ENCODE measurements at places on chromosomes 6 and 20.

DNA sequence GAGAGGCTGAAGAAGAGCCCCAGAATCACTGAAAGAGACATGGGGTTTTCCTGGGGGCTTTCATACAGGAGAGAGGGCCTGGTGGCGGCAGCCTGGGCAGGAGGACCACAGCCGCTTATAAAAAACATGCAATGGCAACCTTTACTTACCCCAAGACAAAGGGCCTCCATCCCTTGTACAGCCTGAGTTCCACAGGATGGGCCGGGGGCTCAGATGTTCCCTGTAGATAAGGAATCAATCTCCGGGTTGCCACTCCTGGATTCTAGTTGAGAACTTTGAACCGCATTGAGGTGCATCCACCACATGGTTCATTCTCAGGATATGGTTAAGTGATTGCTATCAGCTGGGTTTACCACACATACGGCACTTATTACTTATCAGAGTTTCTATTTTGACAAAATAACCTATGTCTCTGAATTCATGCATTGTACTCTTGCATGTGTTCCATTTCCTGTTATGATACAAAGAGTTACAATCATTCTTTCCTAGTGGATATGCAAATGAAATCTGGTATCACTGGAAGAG is 677.6 kb downstream of the KIF16B start:
- DNase-seq, result no peak

GRCh38 chr6:80333342-80333741 is 226.9 kb downstream of the BCKDHB start:
- DNase-seq, result no peak

GRCh38 chr6:107611094-107611810 is 121.3 kb downstream of the SOBP start:
- no peak for DNase-seq

DNA sequence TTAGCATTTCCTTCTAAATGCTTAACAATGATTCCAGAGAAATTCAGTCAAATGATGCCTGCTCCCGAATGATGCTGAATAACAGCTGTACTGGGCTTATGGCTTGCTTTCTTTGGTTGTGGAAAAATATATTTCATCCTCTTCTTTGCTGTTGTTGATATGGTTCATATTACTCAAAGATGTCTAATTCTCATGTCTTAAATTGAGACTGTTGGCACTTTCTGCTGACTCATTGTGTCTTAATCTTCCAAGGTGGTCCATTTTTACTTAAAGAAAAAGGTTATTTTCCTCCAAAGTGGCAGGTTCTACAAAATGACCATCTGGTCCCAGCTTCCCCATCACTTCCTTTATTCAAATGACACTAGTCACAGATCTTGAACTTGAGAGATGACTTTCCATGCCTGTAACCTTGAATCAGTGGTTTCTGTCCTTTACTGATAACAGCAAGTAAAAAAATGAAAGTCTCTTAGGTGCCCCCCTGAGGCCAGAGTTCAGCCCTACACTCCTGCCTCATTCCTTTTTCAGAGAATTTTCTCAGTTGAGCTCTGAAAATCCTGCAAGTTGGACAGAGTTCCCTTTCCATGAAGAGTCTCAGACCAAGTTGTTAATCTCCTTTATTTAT is 6.9 kb downstream of the SNAP25 start:
- no peak for DNase-seq

DNA sequence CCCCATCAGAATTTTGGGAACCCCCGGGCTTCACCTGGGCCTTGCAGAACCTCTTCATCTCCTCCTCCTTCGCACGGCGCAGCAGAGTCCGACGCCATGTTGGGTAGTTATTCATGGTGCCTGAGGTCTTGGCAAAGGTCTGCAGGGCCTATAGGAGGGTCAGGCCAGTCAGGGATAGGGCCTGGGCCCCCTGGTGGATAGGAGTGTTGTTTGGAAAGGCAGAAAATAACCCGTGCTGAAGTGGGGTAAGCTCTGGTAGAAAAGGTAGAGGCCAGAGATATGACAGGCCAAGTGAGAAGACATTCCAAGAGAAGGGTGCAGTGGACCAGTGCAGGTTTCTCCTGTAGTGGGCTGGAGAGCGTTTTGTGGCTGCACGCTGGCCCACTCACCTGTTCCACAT is 4.9 kb downstream of the SMPD2 start:
- DNase-seq, result no peak

GRCh38 chr6:127019828-127020227 is 98.6 kb upstream of the RSPO3 start:
- no peak for DNase-seq

- no peak for DNase-seq
Observed at GRCh38 chr6:44527583-44528369, 140.3 kb downstream of the CDC5L start.

DNA sequence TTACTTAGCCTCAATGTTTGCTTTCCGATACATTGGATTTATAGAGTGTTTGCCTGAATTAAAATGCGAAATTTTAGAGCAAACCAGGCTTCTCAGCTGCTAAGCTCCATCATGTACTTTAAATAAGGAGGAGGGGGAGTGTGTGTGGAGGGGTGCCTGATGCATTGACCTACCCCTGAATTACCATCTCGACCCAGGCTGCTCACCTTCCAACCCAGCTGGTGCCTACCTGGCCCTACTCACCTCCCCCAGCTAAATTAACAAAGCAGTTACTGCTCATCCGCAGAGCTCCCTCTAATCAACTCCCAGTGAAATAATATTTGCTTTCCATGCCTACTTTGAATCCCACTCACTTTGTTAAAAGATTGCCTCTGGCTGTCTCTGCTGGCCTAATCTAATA is 544.5 kb downstream of the MAFB start:
- no peak for DNase-seq

- no peak for DNase-seq
Observed at GRCh38 chr20:890666-891057, 25.5 kb downstream of the ANGPT4 start.

DNA sequence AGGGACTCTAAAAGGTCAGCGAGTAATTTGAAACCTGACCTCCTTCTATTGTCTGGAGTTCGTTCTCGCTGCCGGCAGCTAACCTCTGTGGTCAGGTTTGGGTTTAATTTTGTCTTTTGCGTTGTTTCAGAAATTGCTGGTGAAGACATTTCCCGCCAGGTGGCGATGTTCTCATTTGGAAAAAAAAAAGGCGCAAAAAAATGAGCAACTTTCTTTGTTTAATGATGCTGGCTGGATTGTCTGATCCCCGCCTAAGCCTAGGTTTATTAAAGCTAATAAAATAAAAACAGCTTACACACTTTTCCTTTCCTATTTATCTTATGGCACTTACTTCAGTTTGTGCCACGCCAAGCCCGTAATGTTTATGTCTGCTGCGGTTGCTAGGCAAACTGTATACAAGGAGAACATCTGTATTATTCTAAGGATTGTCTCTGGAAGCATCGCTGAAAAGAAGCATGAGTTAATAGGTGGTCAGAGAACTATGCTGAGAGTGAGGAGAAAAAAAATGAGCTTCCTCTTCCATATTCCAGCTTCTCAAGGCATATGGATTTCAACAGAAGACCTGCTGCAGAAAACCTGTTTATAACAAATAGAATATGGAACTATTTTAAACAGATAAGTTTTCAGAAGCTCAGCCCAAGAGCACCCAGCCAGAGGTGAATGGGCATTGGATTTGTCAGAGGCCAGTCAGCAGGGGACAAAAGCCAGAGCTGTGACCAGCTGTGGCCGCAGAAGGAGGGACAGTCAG is 205.7 kb downstream of the DOK5 start:
- no peak for DNase-seq

GRCh38 chr6:85394853-85395538 is 54.9 kb upstream of the NT5E start:
- no peak for DNase-seq

- DNase-seq, result peak; percentile 14
Observed at GRCh38 chr20:51497542-51498467, 44.7 kb downstream of the NFATC2 start.

DNA sequence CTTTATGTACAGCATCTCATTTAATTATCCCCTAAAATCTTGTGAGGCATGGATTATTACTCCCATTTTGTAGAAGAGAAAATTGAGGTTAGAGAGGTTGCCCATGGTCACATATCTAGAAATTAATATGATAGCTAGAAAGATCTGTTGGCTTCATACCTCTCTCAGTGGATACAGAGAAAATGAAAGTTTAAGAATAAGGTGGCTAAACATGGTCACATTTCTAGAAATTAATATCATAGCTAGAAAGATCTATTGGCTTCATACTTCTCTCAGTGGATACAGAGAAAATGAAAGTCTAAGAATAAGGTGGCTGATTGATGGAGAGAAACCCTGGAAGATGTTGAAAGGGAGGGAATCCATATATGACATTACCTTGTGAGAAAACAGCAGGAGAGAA is 260.7 kb upstream of the MAN1A1 start:
- DNase-seq, result no peak

DNA sequence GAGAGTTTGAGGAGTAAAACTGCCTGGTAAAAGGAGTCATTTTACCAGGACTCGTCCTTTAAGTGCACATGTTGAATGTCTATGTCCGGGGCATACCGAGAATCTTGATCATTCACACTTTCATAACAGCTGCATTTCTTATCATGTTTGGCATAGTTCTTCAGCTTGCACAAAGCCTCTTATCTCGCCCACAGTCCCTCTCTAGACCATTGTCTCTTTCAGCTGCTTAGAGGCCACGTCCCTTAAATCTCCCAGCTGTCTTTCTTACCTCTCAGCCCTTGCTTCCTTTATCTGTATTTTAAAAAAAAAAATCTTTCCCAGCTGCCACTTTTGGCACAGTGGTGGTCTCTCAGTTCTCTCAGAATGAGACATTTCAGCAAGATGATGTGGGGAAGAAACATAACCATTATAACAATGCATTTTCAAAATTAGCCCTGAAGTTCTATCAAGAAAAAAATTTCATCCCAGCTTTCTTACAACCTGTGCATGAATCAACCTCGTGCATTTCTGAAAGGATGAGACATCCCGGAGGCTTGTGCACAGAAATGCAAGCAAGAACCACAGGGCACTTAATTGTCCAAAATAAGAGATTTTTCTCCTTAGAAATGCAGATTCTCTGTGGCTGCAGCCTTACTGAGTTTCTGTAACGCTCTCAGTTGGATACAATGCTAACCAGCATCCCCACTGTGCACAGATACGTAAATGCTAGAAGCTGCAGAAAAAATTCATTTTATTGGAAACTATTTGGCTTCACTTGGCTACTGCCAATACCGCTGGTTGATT is 24.2 kb downstream of the RBM24 start:
- no peak for DNase-seq

DNA sequence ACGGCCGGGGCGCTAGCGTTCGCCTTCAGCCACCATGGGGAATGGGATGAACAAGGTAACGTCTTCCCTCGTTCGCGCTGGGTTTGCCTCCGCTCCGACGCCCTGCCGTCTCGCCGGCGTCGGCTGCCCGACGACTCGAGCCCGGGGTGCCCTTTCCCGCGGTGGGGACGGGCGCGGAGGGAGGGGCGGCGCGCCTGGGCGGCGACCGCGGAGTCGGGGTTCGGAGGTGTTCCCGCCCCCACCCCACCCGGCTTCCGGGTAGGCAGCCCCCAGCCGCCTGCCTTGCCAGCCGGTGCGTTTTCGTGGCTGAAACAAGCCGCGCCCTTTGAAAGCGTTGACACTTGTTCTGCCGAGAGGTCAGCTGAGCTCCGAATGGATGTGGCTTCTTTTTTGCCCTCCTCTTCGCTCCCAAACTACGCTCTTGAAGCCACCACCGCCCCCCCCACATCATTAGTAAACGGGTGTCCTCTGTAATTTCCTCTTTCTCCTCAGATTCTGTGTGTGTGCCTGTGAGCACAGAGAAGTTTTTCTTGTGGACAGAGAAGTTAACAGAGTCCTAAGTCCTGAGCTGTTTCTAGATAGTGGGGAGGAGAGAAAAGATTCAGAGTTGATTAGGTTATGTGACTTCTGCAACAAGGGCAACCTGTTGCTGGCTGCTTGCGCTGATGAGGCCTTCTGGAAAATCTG is 362 bp downstream of the DUSP22 start:
- DNase-seq, result no peak

- DNase-seq, result no peak
Observed at GRCh38 chr6:40353197-40353966, 233.8 kb downstream of the LRFN2 start.

- DNase-seq, result no peak
Observed at GRCh38 chr20:62728028-62728780, 19.6 kb downstream of the NTSR1 start.

DNA sequence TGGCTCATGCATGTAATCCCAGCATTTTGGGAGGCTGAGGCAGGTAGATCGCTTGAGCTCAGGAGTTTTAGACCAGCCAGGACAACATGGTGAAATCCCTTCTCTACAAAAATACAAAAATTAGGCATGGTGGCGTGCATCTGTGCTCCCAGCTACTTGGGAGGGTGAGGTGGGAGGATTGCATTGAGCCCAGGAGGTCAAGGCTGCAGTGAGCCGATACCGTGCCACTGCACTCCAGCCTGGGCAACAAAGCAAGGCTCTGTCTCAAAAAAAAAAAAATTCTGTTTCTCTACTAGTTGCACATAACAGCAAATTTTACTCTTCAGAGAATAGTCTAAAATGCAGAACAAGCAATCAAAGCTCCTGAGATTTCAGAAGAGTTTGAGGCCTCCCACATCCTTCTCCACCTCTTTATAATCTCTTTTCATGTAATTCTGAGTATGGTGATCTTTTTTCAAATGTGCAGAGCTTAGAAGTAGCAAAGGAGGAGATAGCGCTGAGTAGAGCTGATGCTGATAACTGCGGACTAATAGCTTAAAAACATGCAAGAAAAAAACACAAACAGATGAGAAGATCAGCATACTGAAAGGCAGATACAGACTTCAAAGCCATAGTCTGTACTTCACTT is 23.3 kb downstream of the LRRN4 start:
- DNase-seq, result no peak

DNA sequence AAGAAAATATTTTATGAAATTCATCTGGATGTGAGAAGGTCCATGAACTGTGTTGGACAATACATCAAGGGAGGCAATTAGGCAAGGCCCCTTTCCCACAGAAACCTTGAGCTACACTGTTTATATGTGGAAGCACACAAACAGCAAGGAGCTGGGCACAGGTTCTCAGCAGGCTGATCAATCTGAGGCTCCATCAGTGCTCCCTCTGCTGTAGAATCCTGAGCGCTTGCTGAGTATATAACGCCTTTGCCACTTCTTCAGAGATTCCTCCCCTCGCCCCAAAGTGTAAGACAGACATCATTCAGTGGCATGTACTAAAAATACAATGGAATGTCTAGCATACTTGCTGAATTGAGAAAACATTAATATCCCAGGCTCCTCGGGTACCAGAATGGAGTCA is 146.9 kb downstream of the PRKN start:
- no peak for DNase-seq

DNA sequence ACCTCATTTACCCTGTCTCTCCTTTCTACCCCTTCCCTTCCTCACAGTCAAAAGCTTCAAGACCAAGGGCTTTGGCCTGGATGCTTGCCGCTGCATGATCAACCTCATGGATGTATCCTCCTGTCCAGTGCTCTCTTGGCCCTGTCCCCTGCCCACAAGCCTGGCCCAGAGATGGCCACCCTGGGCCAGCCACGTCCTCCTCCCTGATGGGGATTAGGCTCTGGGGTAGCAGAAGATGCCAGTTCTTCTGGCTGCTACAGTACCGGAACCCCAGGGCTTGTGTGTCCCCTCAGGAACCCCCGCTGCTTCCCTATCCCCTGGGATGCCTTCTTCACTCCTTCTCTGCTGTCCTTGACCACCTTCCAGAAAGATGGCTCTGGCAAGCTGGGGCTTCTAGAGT is 22.3 kb downstream of the CAPN11 start:
- DNase-seq, result no peak

- no peak for DNase-seq
Observed at GRCh38 chr6:44989391-44989790, 338.7 kb upstream of the RUNX2 start.
